Inflammatory macrophage treated with lipopolysaccharide for 4 hours (primary cell): ENCODE measurements at places on chromosomes 5 and 9.
A peak's percentile ranks its signal among the peaks of the same experiment; 100 is the strongest.

- DNase-seq = no peak
These were observed 73.8 kb upstream of the SLIT3 start for GRCh38 chr5:169374761-169375160.

GRCh38 chr9:89022001-89022759 lies 30.9 kb downstream of the S1PR3 start:
- no peak for DNase-seq

DNA sequence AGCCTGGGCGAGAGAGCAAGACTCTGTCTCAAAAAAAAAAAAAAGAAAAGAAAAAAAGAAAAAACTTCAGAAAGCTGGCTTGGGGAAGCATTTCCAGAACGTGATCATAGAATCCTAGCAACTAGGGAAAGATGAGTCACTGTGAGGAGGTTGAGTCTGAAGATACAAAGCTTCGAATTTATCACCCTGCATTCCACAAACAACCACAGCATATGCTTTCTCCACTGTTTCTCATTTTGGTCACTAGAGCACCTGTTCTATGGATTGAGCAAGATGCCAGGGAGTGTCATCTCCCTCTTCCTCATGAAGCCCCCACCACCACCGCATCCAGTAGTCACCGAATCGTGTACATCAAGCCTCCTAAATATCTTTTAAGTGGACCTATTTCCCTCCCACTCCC lies 37.9 kb downstream of the SEMA5A start:
- no peak for DNase-seq

GRCh38 chr5:1244976-1245375 lies 19.8 kb downstream of the SLC6A18 start:
- no peak for DNase-seq

GRCh38 chr9:16143947-16144890 lies 591.4 kb downstream of the CCDC171 start:
- DNase-seq = no peak

DNA sequence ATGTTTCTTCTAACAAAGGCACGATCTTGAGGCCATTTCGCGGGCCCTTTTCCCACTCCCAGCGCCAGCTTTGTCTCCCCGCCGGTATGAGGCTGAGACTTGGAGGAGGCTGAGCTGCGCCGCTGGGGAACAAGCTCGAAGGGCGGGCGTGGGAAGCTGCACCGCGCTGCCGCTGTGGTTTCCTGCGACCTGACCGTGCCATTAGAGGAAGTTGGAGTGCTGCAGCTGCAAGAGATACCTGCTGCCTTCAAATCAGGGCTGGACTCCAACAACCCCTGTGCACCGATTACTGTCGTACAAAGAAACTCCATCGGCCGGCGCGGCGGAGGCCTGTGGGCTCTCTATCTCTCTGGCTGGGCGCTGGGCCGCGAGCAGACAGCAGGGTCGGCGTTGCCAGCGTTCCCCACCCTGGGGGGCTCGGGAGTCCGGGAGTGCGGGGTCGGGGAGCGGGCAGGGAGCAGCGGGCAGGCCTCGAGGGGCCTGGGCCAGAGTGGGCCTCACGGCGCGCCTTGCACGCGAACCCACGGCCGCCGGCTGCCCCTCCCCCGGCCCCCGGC lies 1.3 kb upstream of the ERBIN start:
- DNase-seq = peak; percentile 80

DNA sequence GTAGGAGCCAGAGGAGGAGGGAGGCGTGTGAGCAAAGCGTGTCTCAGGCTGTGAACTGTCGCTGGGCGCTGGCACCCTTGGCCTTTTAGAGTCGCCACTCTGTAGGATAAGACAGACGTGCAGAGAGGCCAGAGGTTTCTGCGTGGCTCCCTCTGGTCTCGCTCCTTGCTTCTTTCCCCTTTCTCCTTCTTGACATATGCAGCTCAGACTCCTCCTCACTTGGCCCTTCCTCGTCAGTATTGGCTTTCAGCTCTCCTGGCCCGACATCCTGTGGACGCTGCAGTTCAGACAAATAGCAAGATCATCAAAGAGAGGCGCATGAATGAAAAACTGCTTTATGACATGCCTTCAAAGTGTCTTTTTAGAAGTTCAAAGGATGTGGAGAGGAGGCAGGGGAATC lies 116.8 kb upstream of the SPRY4 start:
- DNase-seq = no peak

- DNase-seq = peak; percentile 6
These were observed 40.0 kb upstream of the ABL1 start for GRCh38 chr9:130794923-130795495.

DNA sequence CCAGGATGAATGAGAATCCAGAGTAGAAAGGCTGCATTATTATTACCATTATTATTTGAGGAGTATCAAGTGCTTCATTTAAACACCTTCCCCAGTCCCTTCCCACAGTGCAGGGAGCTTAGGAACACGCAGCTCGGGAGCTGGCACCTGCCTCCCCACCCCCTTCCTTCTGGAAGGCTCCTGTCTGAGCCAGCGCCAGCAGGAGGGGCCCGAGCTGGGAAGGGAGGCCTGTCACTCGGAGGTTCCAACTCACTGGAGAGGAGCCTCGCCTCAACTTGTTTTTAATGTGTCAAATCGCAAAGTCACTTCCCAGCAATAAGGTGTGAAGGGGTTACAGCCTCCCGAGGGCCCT lies 156.4 kb upstream of the IRX4 start:
- DNase-seq = no peak

DNA sequence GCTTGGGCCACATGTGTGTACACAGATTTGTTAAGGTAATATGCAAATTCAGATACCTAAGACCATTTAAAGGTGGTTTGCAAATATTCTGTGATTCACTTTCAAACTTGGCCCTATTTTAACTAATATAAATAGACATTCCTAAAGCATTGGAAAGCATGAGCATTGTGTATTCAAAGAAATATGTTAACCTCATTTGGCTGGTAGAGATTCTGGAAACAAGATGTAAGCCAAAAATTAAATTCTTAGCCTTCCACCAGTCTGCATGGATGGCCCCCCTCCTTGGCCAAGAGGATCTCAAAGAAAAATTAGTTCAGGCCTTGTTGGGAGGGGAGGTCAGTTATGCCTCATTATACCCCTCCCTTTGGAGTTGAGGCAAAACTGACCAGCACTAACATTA lies 38.7 kb upstream of the C6 start:
- DNase-seq = no peak

DNA sequence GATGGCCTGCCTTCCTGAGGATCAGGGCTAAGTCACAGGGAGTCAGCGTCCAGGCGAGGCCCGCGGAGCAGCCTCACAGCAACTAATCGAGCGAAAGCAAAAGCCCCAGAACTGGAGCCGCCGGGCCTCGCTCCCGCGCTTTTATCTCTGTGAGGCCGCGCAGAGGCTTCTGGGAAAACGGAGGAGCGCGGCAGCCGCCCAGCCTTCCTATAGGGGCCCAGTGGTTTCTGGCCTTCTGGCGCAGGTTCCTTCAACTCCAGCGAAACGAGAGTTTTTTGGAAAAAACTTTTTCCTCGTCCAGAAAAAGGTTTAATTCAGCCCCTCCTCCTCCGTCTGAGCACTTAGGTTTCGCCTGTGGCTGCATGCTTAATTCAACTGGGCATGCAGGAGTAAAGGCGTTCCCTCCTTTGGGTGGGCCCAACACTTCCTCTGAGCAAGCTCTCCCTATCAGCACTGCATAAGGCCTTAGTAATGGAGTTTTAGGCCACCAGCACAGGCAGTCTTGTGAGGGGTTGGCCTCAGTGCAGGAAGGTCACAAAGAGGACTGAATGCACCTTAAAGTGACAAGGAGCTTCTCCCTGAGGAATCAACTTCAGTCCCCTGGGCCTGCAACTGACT lies at the start of gene MEIKIN:
MEIKIN (minus strand) TSS at position 113 of the 618 bp plus-strand sequence. CDS start 158 bp downstream, outside the sequence.
- DNase-seq = no peak

GRCh38 chr5:91632871-91633270 lies 249.8 kb upstream of the ARRDC3 start:
- DNase-seq = no peak

- no peak for DNase-seq
These were observed 18.6 kb upstream of the CEP72 start for GRCh38 chr5:593511-593910.

- DNase-seq = no peak
These were observed 597.4 kb upstream of the PTGER4 start for GRCh38 chr5:40082313-40082712.

DNA sequence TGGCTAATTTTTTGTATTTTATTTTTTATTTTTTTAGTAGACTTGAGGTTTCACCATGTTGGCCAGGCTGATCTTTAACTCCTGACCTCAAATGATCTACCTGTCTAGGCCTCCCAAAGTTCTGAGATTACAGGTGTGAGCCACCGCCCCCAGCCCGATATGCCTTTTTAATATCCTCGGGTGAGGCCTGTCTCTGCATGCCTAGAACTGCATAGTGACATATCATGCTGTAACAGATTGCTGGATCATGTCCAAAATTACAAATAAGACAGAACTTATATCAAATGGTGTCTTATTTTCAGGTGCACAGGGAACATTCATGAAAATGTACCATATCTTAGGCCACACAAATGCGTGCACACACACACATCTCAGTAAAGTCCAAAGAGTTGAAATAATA lies 39.1 kb upstream of the PJA2 start:
- DNase-seq = no peak

DNA sequence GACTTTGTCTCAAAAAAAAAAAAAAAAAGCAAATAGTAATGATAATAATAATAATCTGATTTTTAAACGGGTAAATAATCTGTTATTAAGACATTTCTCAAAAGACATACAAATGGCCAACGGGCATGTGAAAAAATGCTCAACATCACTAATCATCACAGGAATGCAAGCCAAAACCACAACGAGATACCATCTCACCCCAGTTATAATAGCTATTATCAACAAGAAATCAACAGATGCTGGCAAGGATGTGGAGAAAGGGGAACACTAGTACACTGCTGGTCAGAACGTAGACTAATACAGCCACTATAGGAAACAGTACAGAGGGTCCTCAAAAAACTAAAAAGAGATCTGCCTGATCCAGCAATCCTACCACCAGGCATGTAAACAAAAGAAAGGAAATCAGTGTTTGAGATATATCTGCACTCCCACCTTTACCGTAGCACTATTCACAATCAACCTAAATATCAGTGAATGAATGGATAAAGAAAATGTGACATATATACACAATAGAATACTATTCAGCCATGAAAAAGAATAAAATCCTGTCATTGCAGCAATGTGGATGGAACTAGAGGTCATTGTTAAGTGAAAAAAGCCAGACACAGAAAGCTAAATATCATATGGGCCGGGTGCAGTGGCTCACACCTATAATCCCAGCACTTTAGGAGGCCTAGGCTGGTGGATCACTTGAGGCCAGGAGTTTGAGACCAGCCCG lies 24.9 kb downstream of the VAV2 start:
- DNase-seq = no peak
